ENCODE measurements at places on chromosomes 13 and 19. TPM values are rescaled to one million over a fixed set of nuclear protein-coding genes. Genes with fewer than 3 reads are reported as not detected.

CBARP gene
- total RNA-seq = 0.86 TPM

NKPD1 gene
- 1.4 TPM for total RNA-seq

WDR87 gene
- not detected for total RNA-seq

MYBPC2 gene
- not detected for total RNA-seq

PSG5 gene
- 5.1 TPM for total RNA-seq

FCGBP gene
- 1.5 TPM for total RNA-seq

ZNF547 gene
- 2.6 TPM for total RNA-seq

LCP1 gene
- total RNA-seq = 7.9 TPM

FBXO17 gene
- 12.6 TPM for total RNA-seq

KLK15 gene
- total RNA-seq = not detected

BRME1 gene
- total RNA-seq = 7.9 TPM

ZNF540 gene
- not detected for total RNA-seq

KLF1 gene
- not detected for total RNA-seq

CLDN10 gene
- not detected for total RNA-seq

ZNF433 gene
- 3.3 TPM for total RNA-seq

DNASE2 gene
- total RNA-seq = 13.7 TPM

HIF3A gene
- not detected for total RNA-seq

RFPL4A gene
- total RNA-seq = 89.1 TPM

NLRP12 gene
- total RNA-seq = not detected

AMH gene
- total RNA-seq = 0.51 TPM

ZNF578 gene
- 1.6 TPM for total RNA-seq

TBXA2R gene
- total RNA-seq = 0.39 TPM

KIR2DL3 gene
- total RNA-seq = not detected

NFIX gene
- 8.3 TPM for total RNA-seq

ZNF565 gene
- total RNA-seq = 2.3 TPM

RNF17 gene
- not detected for total RNA-seq

NTF4 gene
- total RNA-seq = not detected

ZNF563 gene
- total RNA-seq = 0.95 TPM

SHC2 gene
- 0.11 TPM for total RNA-seq

GJB6 gene
- total RNA-seq = not detected

ATP7B gene
- total RNA-seq = 1.5 TPM

ZNF208 gene
- 4.3 TPM for total RNA-seq

GPR12 gene
- total RNA-seq = not detected

DNAAF3 gene
- 3.1 TPM for total RNA-seq

CGB1 gene
- not detected for total RNA-seq

ZNF534 gene
- not detected for total RNA-seq

CACNA1A gene
- total RNA-seq = 2.3 TPM

GRK1 gene
- not detected for total RNA-seq

FFAR2 gene
- total RNA-seq = not detected

PSG11 gene
- not detected for total RNA-seq

S1PR5 gene
- 2.2 TPM for total RNA-seq

CBY2 gene
- not detected for total RNA-seq

SPTBN4 gene
- 1.5 TPM for total RNA-seq

FXYD7 gene
- total RNA-seq = not detected

NAPSA gene
- not detected for total RNA-seq

Data from Daoy (cell line).